Panc1 (cell line): ENCODE measurements at places on chromosomes 16 and 17. TPM values are rescaled to one million over a fixed set of nuclear protein-coding genes. Genes with fewer than 3 reads are reported as not detected.

DNA sequence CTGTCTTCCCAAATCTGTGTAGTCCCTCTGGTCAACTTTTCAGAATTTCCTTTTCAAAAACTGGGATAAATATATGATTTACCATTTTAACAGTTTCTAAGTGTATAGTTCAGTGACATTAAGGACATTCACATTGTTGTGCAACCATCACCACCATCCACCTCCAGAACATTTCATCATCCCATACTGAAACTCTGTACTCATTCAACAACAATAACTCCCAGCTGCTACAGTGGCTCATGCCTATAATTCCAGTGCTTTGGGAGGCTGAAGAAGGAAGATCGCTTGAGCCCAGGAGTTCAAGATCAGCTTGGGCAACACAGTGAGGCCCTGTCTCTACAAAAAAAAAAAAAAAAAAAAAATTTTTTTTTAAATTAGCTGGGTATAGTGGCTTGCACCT, 131.0 kb downstream of the AATF start:
- H3K27me3 ChIP-seq = no peaks in the 10 kb centered on the region
- H3K27ac ChIP-seq = no peak overlapping the region
- H3K36me3 ChIP-seq = no peaks in the 10 kb centered on the region
- no peaks in the 10 kb centered on the region for H3K4me1 ChIP-seq
- no peak for DNase-seq

DNA sequence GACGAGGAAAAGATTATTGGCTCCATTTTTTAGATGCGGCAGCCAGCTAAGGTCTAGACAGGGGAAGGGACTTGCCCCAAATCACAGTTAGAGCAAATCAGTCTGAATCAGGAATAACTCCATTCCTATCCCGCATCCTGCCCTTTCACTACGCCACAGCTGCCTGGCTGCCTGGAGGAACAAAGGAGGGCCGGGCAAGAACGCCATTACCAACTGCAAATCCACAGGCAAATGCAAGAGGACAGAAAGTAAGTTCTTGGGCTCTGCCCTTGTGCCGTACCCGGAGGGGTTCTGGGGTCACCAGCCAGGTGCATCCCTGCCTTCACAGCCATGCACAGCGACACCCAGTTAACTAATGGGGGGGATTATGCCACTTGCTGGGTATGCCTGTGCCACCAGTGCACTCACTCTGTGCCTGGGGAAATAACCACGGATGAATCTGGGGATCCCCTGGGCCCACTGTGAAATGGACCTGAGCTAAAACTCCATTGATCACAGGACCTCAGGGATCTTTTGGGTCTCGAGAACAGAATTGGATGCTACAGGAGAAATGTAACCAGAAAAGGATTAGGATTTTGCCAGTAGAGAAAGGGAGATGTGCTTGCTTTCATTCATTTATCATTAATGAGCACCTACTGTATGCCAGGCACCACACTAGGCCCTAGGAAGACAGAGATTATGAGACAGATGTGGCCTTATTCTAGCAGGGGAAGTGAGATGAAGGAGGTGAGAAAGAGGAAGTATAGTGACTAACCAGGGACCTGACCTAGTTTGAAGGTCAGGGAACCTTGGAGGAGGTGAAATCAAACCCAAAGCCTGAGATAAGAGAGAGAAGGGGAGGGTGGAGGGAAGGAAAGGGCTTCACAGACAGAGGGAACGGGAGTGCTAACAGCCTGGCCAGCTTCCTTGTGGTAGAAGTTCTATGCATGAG, 17.7 kb downstream of the BCL7C start:
- peak overlapping the region; percentile 87 for H3K4me3 ChIP-seq
- no peak for DNase-seq

Gene CCT6B
- total RNA-seq = 1.5 TPM

- peak overlapping the region; percentile 5; the same call in 1 of the 2 replicates for H3K27ac ChIP-seq
- peaks cover 53% of the 10 kb centered on the region for H3K36me3 ChIP-seq
- no peak overlapping the region for H3K4me3 ChIP-seq
- peaks cover 9% of the 10 kb centered on the region for H3K4me1 ChIP-seq
- H3K27me3 ChIP-seq = no peaks in the 10 kb centered on the region
- no peak for DNase-seq
Measured at GRCh38 chr17:48930435-48930873, 14.2 kb downstream of the SNF8 start.

Gene SLC5A2
- 0.15 TPM for total RNA-seq

GRCh38 chr17:28421787-28422305, 15.8 kb upstream of the SLC46A1 start:
- H3K4me3 ChIP-seq = no peak overlapping the region
- no peak overlapping the region for H3K27ac ChIP-seq
- no peaks in the 10 kb centered on the region for H3K27me3 ChIP-seq
- DNase-seq = no peak
- no peaks in the 10 kb centered on the region for H3K4me1 ChIP-seq

Gene CCL13
- total RNA-seq = not detected

DNA sequence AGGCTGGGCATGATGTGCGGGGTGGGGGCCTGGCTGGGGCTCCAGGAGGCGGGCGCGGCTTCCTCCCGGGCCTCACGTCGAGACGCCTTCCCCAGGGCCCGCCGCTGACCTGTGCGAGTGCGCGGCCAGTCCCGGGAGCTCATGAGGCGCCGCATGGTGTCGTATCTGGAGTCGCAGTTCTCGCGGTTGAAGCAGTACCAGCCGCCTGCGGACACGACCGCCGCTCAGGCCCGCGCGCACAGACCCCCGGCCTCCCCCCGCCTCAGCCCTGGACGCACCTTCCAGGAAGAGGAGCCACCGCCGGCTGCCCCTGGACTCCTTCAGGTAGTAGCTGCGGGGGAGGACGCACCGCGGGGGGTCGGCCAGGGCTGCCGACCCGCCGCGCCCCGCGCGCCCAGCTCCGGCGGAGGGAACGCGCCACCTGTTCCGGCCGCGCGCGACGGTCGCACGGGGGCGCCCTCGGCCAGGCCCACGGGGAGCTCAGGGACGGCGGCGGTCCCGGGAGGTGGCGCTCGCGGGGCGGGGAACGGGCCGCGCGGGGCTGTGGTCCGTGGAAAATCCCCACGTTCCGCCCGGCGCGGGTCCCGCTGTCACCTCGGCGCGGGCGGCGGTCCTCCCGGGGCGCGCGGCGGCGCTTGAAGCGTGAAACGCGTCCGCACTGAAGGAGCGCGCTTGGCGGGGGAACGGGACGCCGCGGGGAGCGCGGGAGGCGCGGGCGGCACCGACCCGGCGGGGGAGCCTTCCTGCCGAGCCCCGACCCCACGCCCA, 1.4 kb downstream of the NOTUM start:
- H3K36me3 ChIP-seq = peaks cover 5% of the 10 kb centered on the region; the same call in 1 of the 2 replicates
- peak overlapping the region; percentile 48 for H3K4me3 ChIP-seq
- no peaks in the 10 kb centered on the region; the same call in 1 of the 2 replicates for H3K27me3 ChIP-seq
- DNase-seq = no peak
- peak overlapping the region; percentile 54; the same call in 1 of the 2 replicates for H3K27ac ChIP-seq

GRCh38 chr16:77943801-77944200, 78.5 kb upstream of the CLEC3A start:
- no peaks in the 10 kb centered on the region for H3K4me1 ChIP-seq
- no peak overlapping the region for H3K4me3 ChIP-seq
- no peak overlapping the region for H3K27ac ChIP-seq
- no peaks in the 10 kb centered on the region for H3K36me3 ChIP-seq

DNA sequence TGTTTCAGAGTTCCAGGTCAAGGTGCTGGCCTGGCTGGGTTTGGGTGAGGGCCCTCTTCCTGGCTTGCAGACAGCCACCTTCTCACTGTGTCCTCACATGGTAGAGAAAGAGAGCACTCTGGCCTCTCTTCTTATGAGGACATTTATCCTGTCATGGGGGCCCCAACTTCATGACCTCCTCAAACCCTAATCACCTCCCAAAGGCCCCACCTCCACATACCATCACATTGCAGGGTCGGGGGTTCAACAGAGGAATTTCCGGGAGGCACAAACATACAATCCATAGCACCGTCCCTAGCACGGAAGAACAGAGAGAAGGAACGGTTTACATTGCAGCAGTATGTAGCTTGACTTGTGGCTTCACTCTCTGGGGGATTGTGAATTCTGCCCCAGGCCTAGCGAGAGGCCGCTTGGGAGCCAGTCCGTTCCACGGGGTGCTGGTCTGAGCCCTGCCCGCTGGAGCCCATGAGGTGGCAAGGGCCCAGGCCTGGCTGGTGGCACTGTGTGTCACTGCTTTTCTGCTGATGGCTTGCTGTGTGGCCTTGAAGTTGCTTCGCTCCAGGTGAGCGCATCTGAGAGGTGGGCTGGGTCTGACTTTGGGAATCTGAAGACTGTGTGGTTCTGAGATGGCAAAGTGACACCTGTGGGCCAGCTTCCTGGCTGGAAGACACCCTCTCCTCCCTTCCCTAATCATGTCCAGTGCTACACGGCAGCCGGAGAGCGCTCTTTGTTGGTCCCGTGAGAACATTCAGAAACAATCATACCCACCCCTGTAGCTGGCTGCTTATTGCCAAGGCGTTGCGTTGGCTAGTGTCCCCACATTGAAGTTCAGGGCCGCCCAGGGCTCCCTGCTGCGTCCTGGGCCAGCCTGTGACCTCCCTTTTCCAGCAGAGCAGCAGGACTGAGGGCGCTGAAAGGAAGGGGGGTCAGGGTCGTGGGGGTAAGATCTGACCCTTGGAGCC, 98.3 kb downstream of the CMIP start:
- H3K27ac ChIP-seq = peak overlapping the region; percentile 54; the same call in 1 of the 2 replicates
- no peak for DNase-seq
- no peak overlapping the region for H3K4me3 ChIP-seq

Gene SLC13A5
- total RNA-seq = 0.26 TPM
